ENCODE measurements at places on chromosomes 6 and 20. TPM values are rescaled to one million over a fixed set of nuclear protein-coding genes. Genes with fewer than 3 reads are reported as not detected.

DNA sequence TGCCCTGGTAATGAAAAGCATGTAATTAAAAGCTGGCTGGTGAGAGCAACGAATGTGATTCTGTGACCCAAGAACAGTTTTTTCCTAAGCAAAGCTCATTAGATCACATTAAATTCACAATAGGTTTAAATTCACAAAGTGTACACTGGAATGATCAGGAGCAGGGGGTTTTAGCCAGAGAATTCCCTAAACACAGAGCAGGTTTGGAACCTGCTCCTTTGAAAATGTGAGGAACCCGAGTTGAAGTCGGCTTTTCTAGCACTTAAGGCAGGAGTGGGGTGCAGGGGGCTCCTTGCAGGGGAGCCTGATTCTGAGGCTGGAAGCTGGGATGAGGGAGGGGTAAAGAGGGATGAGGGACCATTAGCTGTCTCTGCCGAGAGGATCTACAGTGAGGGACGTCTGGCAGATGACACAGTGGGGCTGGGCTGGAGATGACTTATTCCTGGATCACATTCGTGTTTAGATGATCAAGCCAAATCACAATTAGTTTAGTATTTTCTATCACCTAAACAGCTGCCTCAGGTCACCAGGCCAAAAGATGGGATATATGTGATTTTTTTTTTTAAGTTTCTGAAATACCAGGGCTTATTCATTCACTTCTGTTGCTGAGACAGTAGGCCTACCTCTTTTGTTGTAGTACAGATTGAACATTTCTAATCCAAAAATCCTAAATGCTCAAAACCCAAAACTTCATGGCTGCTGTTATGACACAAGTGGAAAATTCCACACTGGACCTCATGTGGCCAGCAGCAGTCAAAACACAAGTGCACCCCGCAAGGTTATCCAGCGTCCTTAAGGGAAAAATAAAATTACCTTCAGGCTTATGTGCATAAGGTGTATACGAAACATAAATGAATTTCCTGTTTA lies 93.1 kb upstream of the HIVEP1 start:
- H3K27ac ChIP-seq, result no peak overlapping the region
- no peak for DNase-seq
- H3K27me3 ChIP-seq, result no peaks in the 10 kb centered on the region
- no peaks in the 10 kb centered on the region for H3K36me3 ChIP-seq
- H3K4me3 ChIP-seq, result no peak overlapping the region

DNA sequence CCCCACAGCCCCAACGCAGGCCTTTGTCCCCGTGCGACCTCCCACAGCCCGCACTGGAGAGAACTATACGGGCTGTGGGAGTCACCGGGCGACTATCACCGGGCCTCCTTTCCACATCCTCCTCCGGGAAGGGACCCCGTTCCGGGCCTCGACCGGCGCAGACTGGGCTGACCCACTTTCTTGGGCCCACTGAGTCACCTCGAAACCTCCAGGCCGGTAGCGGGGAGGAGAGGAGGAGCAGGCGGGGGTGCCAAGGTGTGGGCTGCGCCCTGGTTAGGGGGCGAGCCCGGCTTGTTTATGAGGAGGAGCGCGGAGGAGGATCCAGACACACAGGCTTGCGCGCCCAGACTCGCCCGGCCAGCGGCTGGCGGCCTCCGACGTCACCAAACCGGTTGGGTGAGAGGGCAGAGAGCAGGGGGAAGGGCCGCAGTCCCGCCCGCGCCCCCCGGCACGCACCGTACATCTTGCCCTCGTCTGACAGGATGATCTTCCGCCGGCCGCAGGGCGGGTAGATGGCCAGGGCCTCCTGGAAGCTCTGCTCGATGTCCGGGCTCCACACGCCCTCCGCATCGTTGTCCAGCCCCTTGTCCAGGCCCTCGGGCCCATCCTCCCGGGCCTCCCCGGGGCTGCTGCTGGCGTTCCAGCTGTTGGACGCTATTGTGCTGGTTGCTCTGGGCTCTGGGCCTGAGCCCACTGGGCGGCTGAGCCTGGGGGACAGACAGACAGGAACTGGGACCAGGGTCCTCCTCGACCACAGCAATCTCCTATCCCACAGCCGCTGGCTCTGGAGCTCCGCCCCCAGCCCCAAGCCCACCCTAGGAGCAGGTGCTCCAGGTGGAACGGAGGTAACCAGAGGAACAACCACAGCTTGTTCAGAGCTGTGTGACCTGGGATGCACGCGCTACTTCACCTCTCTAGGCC lies 10.6 kb downstream of the TEAD3 start:
- H3K4me1 ChIP-seq, result no peaks in the 10 kb centered on the region
- no peak overlapping the region for H3K27ac ChIP-seq

GRCh38 chr6:87366072-87366827 lies 21.6 kb downstream of the C6orf163 start:
- H3K27ac ChIP-seq, result no peak overlapping the region
- H3K27me3 ChIP-seq, result no peaks in the 10 kb centered on the region
- H3K4me3 ChIP-seq, result no peak overlapping the region
- DNase-seq, result no peak
- H3K36me3 ChIP-seq, result no peaks in the 10 kb centered on the region

- no peak overlapping the region for H3K27ac ChIP-seq
- H3K36me3 ChIP-seq, result no peaks in the 10 kb centered on the region
- H3K27me3 ChIP-seq, result no peaks in the 10 kb centered on the region
Observed at GRCh38 chr20:56925082-56925830, 296.1 kb downstream of the TFAP2C start.

Gene HNF4A
- 0.21 TPM for total RNA-seq

- H3K27me3 ChIP-seq, result no peaks in the 10 kb centered on the region
- no peaks in the 10 kb centered on the region for H3K36me3 ChIP-seq
- no peak overlapping the region for H3K4me3 ChIP-seq
Observed at GRCh38 chr6:157659536-157660271, 163.3 kb upstream of the SNX9 start.

DNA sequence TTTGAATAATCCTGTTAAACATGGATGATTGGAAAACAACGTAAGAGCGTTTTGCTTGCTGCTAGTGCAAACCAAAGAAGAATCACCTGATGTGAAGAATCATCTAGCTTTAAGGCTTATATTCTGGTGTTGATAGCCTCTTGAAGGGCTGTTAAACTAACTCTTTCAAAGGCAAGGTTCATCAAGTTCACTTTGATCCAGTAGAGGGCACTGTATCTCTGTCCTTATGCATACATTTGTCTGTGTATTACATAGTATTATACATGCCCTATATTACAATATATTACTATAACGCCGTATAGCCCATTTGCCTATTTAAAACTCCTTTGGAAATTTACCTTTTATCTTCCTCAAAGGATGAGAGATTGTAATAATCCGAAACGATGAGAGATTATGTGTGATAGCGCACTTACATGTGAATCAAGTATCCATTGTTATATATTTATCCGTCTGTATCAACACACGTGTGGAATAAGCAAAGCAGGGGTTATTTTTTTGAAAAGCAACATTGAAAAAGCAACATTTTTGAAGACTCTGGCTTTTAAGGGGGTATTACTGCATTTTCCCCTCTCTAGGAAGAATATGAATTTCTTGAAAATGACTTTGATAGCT lies 50.8 kb upstream of the NRN1 start:
- no peaks in the 10 kb centered on the region for H3K27me3 ChIP-seq
- no peak overlapping the region for H3K4me3 ChIP-seq
- no peaks in the 10 kb centered on the region for H3K4me1 ChIP-seq
- no peak overlapping the region for H3K27ac ChIP-seq

GRCh38 chr6:37565267-37566110 lies 65.8 kb upstream of the CCDC167 start:
- no peaks in the 10 kb centered on the region for H3K27me3 ChIP-seq
- peaks cover 61% of the 10 kb centered on the region for H3K4me1 ChIP-seq
- no peaks in the 10 kb centered on the region for H3K36me3 ChIP-seq
- DNase-seq, result no peak
- H3K27ac ChIP-seq, result peak overlapping the region; percentile 91

Gene SNAI1
- total RNA-seq, result 0.43 TPM

GRCh38 chr20:19920381-19921138 lies 96.6 kb upstream of the NAA20 start:
- no peaks in the 10 kb centered on the region for H3K36me3 ChIP-seq
- no peak overlapping the region for H3K27ac ChIP-seq
- no peak for DNase-seq
- peaks cover 26% of the 10 kb centered on the region for H3K4me1 ChIP-seq

DNA sequence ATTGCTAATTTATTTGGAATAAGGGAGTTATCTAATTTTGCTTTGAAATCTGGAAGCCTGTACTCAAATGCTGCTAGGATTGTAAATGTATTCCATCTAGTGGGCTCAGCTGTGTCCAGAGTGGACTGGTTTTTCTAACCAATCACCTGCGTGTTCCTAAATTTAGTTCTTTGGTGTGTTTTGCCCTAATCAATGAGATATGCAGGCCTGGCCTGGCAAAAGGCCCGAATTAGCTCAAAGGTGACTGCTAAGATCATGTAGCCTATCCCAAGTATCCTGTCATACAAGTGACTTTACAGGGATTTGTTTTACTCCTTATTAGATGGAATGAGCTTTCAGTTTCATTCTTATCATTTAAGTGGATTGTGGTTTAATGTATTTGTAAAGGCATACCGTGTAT lies 51.3 kb upstream of the ARMC2 start:
- no peak overlapping the region for H3K27ac ChIP-seq
- no peaks in the 10 kb centered on the region for H3K36me3 ChIP-seq
- H3K4me1 ChIP-seq, result no peaks in the 10 kb centered on the region
- peaks cover 3% of the 10 kb centered on the region for H3K27me3 ChIP-seq
- no peak for DNase-seq

GRCh38 chr6:36839749-36840431 lies 646 bp upstream of the CPNE5 start:
- peaks cover 4% of the 10 kb centered on the region for H3K27me3 ChIP-seq
- H3K36me3 ChIP-seq, result no peaks in the 10 kb centered on the region
- no peak for DNase-seq
- H3K27ac ChIP-seq, result no peak overlapping the region
- no peak overlapping the region for H3K4me3 ChIP-seq
- H3K4me1 ChIP-seq, result 0 out of 2 replicates have a peak, but pooled peaks cover 4% of the 10 kb centered on the region

- H3K27ac ChIP-seq, result no peak overlapping the region
- DNase-seq, result no peak
- peaks cover 19% of the 10 kb centered on the region for H3K4me1 ChIP-seq
- no peaks in the 10 kb centered on the region for H3K36me3 ChIP-seq
- H3K4me3 ChIP-seq, result no peak overlapping the region
Observed at GRCh38 chr20:53666144-53666543, 72.5 kb upstream of the ZNF217 start.

GRCh38 chr20:36460648-36461599 lies 80.4 kb upstream of the MYL9 start:
- no peaks in the 10 kb centered on the region for H3K36me3 ChIP-seq
- H3K27me3 ChIP-seq, result no peaks in the 10 kb centered on the region
- peak; percentile 65 for DNase-seq
- peaks cover 31% of the 10 kb centered on the region for H3K4me1 ChIP-seq

DNA sequence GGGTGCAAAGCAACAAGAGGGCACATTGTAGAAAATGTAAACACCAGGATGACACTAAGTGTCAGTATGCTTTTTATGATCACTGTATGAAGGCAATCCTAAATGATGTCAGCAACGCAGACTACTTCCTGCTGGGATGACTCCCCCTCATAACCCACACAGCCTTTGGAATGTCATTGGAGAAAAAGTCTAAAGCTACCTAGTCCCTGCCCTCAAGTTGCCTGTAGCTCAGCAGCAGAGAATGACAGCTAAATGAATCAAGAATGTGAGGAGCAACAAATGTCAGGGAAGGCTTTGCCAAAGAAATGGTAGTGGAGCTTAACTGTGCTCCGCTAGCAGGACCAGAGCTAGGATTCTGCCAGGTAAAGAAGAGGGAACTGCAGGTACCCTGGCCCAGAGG lies 555.6 kb downstream of the CD83 start:
- H3K27me3 ChIP-seq, result no peaks in the 10 kb centered on the region
- no peaks in the 10 kb centered on the region for H3K4me1 ChIP-seq
- no peak overlapping the region for H3K4me3 ChIP-seq

Gene MCHR2
- total RNA-seq, result not detected

Gene BPI
- not detected for total RNA-seq

Gene SYS1
- 9.5 TPM for total RNA-seq

GRCh38 chr6:148222846-148223245 lies 119.8 kb upstream of the SASH1 start:
- no peak for DNase-seq
- no peaks in the 10 kb centered on the region for H3K36me3 ChIP-seq
- H3K27me3 ChIP-seq, result no peaks in the 10 kb centered on the region
- no peak overlapping the region for H3K27ac ChIP-seq
- H3K4me3 ChIP-seq, result no peak overlapping the region
- no peaks in the 10 kb centered on the region for H3K4me1 ChIP-seq

DNA sequence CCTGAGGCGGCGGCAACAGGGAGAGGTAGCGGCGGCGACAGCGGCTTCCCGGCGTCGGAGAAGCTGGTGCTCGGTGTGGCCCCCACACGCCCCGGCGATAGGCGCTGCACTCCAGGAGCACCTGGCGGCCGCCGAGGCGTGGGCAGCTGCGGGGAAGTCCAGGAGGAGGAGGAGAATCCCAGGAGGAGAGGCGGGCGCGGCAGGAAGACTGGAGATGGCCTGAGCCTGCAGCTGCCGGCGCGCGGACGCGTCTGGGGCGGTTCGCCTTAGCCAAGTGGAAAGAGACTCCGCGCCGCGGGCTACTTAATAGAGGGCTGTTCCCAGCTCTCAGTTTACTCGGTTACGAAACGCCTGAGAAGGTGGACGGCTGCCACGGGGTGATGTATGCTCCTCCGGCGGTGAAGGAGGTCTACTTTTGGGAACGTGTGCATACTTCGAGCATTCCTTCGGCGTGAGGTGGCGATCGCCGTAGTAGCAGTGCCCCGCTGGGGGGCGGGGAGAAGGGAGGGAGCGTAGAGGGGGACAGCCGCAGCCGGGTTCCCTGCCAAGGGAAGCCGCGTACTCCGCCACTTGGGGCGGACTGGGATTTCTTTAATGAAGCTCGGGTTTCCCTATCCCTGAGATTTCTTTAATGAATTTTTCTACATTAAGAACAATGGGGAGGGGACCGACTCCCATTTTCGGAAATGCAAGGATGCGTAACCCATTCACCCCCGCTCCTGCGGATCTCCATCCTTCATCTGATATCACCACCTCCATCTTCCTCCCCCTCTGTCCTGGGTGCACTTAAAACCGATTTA lies at the start of gene COL12A1:
Gene COL12A1 (minus strand): TSS at position 278 of the 800 bp plus-strand sequence. CDS start 3,261 bp downstream, outside the sequence.
- peaks cover 33% of the 10 kb centered on the region for H3K27me3 ChIP-seq
- no peak for DNase-seq
- no peaks in the 10 kb centered on the region for H3K36me3 ChIP-seq
- H3K4me3 ChIP-seq, result no peak within 1 kb of the TSS
- no peaks in the 10 kb centered on the region for H3K4me1 ChIP-seq

Gene PNLDC1
- total RNA-seq, result not detected

DNA sequence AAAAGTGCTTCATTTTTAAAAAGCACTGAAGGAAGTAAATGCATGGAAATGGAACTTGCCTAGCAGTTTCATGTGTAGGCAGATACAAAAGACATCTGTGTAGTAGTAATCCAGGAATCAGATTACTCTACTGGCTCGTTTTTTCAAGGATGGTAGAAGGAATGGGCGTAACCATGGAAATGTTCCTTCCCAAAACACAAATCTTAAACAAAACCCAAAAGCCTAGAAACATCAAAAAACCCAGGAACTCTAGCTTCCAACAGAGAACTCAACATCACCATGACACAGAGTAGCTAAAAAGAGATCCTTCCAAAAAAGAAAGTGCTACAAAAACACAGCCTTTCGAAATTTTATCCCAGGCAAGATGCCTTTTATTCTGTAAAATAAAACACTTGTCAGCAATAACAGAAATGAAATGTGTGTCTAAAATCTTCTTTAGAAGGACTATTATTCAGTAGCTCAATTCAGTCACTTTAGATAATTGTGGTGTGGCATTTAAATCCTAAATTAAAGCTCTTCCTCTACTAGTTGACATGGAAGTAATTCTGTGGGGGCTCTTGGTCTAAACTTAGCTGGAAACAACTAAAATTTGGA lies 81.7 kb downstream of the FAM217A start:
- no peaks in the 10 kb centered on the region for H3K27me3 ChIP-seq
- H3K4me1 ChIP-seq, result no peaks in the 10 kb centered on the region
- no peaks in the 10 kb centered on the region for H3K36me3 ChIP-seq

Gene ARHGAP40
- total RNA-seq, result not detected
